ENCODE measurements at places on chromosomes 3 and 15.

GRCh38 chr3:128424508-128425069 is 42.1 kb downstream of the DNAJB8 start:
- no peak for DNase-seq

GRCh38 chr15:83287541-83288027 is 3.1 kb upstream of the BNC1 start:
- DNase-seq = no peak

DNA sequence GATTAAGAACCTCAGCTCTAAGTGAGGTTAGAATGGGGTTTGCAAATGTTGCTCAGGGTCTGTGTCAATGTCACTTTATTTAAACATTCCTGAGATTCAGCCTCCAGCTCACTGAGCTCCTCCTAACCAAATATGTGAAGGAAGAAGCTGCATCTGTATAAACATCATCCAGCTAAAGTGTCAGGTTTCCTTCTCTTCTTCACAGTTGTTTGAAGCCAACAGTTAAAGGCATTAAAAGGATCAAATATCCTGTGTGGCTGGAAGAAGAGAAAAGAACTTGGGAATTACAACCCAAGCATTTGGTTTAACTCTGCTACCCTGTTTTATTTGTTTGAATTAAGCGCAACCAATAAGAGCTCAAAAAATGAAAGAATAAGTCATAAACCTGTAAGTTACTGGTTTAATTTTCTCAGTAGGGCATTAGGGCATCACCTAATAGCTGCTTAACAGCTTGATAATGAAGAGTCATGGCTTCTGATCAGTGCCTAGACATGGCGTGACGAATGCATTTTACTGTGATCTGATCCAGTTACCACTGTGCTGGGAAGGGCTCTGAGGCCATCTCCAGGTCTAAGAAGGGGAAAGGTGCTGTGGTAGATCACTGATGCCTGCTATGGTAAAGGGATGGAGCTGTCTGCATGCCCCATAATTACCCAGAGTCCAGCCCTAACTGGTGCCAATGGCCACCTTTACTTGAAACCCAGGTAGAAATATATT is 165.7 kb upstream of the TSC22D2 start:
- DNase-seq = no peak

DNA sequence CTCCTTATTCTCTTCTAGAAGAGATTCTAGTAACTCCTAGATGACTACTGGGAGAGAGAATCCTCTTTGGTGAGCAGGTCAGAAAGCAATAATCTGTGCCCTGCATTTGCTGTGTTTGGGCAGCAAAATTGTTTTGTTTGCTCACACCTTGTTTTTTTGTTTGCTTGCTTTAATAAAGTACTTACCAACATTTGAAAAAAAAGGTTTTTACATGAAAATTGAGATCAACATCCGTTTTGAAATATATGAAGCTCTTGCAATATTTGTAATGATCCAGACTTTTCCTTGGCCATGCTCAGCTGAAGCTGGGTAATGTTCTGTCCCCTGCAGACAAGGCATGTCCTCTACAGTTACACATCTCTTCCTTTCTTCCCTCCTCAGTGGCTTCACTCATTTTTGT is 62.2 kb downstream of the DIPK2A start:
- DNase-seq = no peak

- no peak for DNase-seq
Measured at GRCh38 chr3:50666837-50667236, 7.9 kb upstream of the DOCK3 start.

GRCh38 chr3:190197346-190197763 is 76.7 kb upstream of the P3H2 start:
- no peak for DNase-seq

- no peak for DNase-seq
Measured at GRCh38 chr3:90069748-90070147, 962.3 kb downstream of the EPHA3 start.

- DNase-seq = peak; percentile 33
Measured at GRCh38 chr3:196537319-196537984, 22.3 kb upstream of the SMCO1 start.

GRCh38 chr3:114374433-114374990 is 80.7 kb downstream of the TIGIT start:
- DNase-seq = no peak

- no peak for DNase-seq
Measured at GRCh38 chr3:38278841-38279240, 3.3 kb upstream of the SLC22A14 start.

DNA sequence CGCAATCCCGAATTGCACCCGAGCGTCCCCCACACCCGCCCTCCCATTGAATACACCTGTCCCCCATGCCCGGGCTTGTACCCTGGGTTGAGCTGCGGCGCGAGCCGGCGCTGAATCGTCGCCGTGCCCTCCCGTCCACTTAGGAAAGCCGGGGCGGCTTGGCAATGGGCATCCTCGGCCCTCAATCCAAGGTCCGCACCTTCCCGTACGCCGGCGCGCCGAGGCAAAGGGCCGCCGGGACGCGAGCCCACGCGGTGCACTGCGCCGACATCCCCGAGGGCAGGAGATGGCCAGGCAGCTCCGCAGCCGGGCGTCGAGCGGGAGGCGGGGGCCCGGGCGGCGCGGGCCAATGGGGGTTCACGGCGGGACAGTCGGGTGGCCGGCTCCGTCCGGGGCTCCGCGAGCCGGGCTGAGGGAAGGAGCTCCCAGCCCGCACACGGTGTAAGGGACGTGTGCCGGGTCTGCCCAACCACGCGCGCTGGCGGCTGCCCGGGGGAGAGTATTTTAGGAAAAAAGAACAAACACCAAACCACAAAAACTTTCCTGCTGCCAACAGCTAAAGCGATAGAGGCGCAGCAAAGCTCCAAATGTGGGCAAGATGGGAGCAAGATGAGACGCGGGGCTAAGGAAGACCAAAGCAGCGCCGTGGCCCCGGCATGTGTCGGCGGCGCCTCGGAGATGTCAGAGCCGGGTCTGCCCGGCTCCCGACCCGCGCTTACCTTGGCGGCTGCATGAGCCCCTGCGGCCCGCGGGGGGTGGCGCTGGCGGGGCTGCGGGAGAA is 621 bp downstream of the RGMA start:
- peak; percentile 3 for DNase-seq
